Vagina (tissue), 2 donors: ENCODE measurements at places on chromosomes 1 and 21.

DNA sequence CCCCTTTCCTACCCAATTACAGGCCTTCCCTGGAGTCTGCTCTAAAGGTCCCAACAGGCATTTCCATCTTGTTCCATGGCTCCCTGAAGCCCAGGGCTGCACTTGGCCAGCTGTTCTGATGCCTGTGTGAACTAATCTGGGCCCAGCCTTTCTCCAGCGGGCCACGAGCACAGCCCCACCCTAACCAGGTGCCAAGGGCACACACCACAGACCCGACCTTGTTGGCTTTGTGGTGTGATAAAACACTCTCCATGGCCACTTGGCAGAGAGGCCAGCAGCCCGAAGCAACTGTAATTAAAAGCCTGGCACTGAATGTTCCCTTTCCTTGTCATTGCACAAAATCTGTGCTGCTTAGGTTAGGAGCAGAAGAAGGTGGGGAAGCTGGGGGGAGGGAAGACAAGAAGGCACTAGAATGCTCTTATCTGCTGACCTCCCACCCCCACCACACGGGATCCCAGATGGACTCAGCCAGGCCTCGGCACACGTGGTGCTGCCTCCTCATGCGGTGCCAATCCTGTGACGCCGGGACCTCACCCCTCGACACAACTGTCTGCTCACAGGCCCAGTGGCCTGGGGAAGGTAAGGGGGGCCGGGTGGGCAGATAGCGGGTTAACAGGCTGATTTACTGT, 9.9 kb downstream of the HCRTR1 start:
- no peak for DNase-seq

- DNase-seq = no peak
Measured at GRCh38 chr1:85283475-85284199, 7.2 kb upstream of the BCL10 start.

DNA sequence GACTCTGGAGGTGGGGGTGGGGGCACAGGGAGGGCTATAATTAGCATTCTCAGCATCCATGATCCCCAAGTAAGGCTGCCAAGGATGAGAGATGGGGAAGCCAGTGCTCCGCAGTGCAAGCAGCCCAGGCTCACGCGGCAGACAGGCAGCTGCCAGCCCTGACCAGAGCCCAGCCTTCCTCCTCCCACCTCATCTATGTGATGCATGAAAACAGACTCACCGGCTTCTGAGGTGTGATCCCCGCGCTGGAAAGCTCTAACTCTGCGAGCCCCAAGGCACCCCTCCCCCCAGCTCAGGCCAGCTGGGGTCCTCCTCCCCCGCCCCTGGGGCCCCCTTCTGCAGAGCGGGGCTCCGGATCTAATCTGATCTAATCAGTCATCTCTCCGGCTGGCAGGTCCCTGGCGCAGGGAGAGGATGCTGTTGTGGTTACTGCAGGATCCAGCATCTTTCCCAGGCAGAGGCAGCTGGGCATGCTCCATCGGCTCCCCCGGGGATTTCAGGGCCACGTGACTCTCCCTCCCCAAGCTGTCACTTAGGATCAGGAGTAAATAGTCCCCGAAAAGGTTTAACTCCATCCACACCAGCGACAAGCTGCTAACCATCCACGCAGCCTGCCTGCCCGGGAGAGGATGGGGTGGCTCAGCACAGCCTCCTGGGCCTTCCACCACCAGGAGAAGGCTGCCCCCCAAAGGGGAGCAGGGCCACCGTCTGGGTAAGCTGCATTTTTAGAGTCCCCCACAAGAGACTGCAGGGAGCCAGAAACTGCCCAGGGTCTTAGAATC, at the start of gene PLEKHA6:
Gene PLEKHA6, minus strand, starts transcription at position 456 of the 782 bp plus-strand sequence. CDS start 86,202 bp downstream, outside the sequence.
- DNase-seq = no peak

GRCh38 chr1:155145491-155145890, 5.2 kb upstream of the DPM3 start:
- DNase-seq = no peak

DNA sequence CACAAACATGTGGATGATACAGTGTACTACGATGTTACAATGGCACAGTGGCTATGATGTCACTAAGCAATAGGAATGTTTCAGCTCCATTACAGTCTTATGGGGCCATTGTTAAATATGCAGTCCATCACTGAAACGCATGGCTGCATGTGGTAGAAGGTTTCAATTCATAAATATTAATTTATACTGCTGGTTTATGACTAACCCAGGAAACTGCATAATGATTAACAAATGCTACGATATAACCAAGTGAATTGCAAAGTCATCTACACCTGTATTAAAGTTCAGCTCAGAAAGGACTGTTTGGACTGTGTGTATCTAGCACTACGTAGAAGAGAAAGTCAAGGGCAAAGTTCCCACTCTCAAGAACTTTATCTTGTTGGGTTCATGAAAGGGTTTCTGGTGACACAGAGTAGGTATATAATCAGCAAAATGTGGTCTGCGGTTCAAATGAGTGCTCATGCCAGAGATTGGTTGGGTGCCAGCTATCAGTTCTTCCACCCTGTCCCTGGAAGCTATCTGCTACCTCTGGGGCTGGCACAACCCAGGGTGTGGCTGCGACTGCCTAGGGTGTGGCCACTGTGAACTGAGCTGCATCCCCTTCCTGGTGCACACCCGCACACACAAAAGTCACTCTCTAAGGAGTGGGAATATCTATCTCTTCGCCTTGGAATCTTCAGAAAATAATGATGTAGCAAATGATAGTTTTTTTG, 14.8 kb downstream of the MGST3 start:
- no peak for DNase-seq

DNA sequence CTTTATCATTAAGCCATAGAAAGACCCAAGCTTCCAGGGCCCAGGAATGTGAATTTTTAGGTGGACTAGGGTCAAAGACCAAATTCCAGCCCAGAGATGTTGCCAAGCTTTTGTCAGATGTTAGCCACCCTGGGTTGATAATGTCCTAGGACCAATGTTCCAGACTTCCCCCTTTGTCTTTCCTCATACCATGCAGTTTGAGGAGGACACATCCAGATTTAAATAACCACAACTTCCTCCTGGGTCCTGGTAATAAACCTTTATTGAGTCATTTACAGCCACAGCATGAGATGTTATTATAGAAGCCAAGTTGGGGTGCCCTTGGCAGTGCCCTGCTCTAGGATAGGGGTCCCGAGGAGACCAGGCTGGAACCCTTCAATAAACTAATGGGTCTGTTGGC, 5.9 kb downstream of the TNR start:
- DNase-seq = no peak

- DNase-seq = no peak
Measured at GRCh38 chr1:219526074-219526473, 86.8 kb downstream of the ZC3H11B start.

GRCh38 chr21:35628316-35628715, 432.0 kb downstream of the SETD4 start:
- no peak for DNase-seq

GRCh38 chr1:32246888-32247273, at the start of gene FAM167B:
Gene FAM167B (plus strand): TSS chr1:32247222. CDS start chr1:32247422, 200 bp downstream.
- DNase-seq = no peak

- no peak for DNase-seq
Measured at GRCh38 chr1:194795917-194796593, 1609.6 kb upstream of the B3GALT2 start.

- no peak for DNase-seq
Measured at GRCh38 chr1:118321840-118322239, 136.8 kb upstream of the SPAG17 start.

- DNase-seq = no peak
Measured at GRCh38 chr1:214993419-214993818, 89.1 kb upstream of the KCNK2 start.

DNA sequence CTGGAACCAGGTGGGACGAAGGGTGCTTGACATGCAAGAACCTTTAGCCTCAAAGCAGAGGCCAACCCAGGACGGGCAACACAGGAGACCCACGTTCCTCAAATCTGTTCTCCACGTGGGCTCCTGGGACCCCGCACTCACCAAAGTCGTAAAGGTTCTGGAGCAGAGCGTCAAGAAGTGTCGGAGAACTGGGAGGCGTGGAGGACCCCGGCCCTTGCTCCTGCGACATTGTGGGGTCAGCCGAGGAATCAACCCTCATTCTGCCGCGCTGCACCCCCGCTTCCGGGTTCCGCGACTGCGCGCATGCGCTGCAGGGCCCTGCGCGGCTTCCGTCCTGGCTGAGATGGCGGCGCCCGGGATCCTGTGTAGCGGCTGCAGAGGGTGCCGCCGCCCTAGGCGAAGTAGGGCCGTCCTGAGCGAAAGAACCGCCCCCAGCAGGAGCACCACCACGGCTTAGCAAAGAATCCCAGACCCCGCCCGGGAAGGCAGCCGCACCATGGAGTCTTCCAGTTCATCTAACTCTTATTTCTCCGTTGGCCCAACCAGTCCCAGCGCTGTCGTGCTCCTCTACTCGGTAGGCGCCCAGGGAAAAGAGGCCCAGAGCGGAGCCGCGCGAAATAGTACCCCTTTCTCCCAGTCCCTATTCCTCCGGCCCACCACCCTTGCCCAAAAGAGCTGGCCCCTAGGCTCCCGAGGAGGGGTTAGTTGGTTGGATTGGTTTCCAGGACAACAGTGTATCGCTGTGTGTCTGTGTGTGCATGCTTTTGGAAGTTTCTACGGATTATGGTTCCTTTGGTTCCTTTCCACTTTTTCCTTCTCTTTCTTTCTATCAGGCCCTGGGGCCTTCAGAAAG, at the start of gene GNPAT:
Gene GNPAT, plus strand, starts transcription at position 330 of the 853 bp plus-strand sequence. Its CDS starts 167 bp downstream, at position 497.
- no peak for DNase-seq
